ENCODE measurements at places on chromosomes 5 and 9. TPM values are rescaled to one million over a fixed set of nuclear protein-coding genes. Genes with fewer than 3 reads are reported as not detected.

Gene SIMC1
- total RNA-seq: 24.0 TPM

Gene PIP5K1B
- total RNA-seq: 1.6 TPM

Gene C8G
- not detected for total RNA-seq

Gene IFNA21
- total RNA-seq: not detected

Gene NR4A3
- 27.5 TPM for total RNA-seq

Gene CDH6
- total RNA-seq: not detected

Gene TMEM174
- not detected for total RNA-seq

All from activated CD4-positive, alpha-beta T cell treated with anti-CD3 and anti-CD28 coated beads for 36 hours (primary cell).